Right lobe of liver (tissue), 6 donors: ENCODE measurements at places on chromosomes 2 and 18.

GRCh38 chr2:179677746-179678505 lies 183.5 kb downstream of the ZNF385B start:
- no peaks in the 10 kb centered on the region for H3K36me3 ChIP-seq
- no peak overlapping the region for H3K27ac ChIP-seq
- H3K27me3 ChIP-seq: no peaks in the 10 kb centered on the region
- no peak for DNase-seq
- H3K4me1 ChIP-seq: no peaks in the 10 kb centered on the region
- no peak overlapping the region for H3K4me3 ChIP-seq

DNA sequence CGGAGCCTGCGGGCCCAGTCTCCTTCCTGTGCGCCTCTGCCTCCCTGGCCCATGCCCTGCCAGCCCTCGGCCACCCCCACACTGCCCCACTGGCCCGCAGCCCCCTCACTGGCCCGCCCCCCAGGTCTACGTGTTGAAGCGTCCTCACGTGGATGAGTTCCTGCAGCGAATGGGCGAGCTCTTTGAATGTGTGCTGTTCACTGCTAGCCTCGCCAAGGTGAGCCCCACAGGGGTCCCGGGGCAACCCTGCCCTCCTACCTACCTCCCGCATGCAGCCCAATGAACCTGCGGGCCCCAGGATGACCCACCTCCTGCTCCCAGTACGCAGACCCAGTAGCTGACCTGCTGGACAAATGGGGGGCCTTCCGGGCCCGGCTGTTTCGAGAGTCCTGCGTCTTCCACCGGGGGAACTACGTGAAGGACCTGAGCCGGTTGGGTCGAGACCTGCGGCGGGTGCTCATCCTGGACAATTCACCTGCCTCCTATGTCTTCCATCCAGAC lies 3.3 kb downstream of the CTDSP1 start:
- no peaks in the 10 kb centered on the region for H3K4me1 ChIP-seq
- peak; percentile 52 for DNase-seq
- peaks cover 6% of the 10 kb centered on the region for H3K36me3 ChIP-seq
- H3K27ac ChIP-seq: no peak overlapping the region
- no peaks in the 10 kb centered on the region for H3K27me3 ChIP-seq

DNA sequence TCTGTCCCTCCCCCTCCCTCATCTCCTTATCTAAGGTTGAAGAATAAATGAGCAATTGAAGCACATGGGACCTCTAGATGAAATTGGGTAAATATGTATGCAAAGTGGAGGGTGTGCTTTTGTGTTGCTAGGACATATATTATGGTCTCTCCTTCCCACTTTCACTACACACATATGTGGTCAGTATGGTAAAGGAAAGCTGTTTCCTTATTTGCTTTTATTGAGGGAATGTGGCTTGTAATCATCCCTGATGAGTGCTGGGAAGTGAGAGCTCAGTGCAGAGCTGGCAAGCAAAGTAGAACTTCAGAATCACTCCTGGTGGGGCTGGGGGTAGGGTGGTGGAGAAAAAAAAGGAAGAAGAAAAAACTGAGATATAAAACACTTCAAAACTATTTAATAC lies 189.9 kb upstream of the ATP5MC3 start:
- no peaks in the 10 kb centered on the region for H3K27me3 ChIP-seq
- DNase-seq: no peak
- no peak overlapping the region for H3K4me3 ChIP-seq
- no peak overlapping the region for H3K27ac ChIP-seq
- no peaks in the 10 kb centered on the region for H3K4me1 ChIP-seq
- H3K36me3 ChIP-seq: no peaks in the 10 kb centered on the region

DNA sequence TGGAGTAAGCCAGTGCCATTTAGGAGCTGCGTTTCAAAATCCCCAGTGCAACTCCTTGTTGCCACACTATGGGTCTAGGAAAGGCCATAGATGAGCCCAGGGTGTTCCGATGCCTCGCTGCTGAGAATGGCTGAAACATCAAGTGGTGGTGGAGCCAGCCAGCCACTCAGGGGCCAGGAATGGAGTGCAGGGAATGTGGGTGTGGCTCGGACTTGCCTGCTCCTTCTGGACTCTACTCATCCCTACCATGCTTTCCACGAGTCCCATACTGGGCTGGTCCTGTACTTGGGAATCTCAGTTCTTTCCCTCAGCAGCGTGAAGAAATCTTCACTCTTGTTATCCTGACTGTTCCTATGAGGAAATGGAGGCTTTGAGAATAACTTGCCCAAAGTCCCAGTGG lies 143.5 kb downstream of the INSIG2 start:
- no peak overlapping the region for H3K27ac ChIP-seq
- no peaks in the 10 kb centered on the region for H3K36me3 ChIP-seq
- DNase-seq: no peak
- H3K4me3 ChIP-seq: no peak overlapping the region
- no peaks in the 10 kb centered on the region for H3K27me3 ChIP-seq

GRCh38 chr2:26570083-26570430 lies 71.1 kb downstream of the CIB4 start:
- no peaks in the 10 kb centered on the region for H3K36me3 ChIP-seq
- H3K4me3 ChIP-seq: no peak overlapping the region
- no peaks in the 10 kb centered on the region for H3K27me3 ChIP-seq
- DNase-seq: no peak
- no peaks in the 10 kb centered on the region for H3K4me1 ChIP-seq
- no peak overlapping the region for H3K27ac ChIP-seq

GRCh38 chr18:2871111-2871720 lies 24.4 kb downstream of the EMILIN2 start:
- no peak overlapping the region for H3K27ac ChIP-seq
- H3K4me1 ChIP-seq: no peaks in the 10 kb centered on the region
- no peaks in the 10 kb centered on the region for H3K36me3 ChIP-seq

- H3K4me3 ChIP-seq: no peak overlapping the region
- no peak overlapping the region for H3K27ac ChIP-seq
- DNase-seq: no peak
- H3K36me3 ChIP-seq: no peaks in the 10 kb centered on the region
- no peaks in the 10 kb centered on the region for H3K27me3 ChIP-seq
Measured at GRCh38 chr18:13145636-13146190, 72.8 kb upstream of the LDLRAD4 start.

DNA sequence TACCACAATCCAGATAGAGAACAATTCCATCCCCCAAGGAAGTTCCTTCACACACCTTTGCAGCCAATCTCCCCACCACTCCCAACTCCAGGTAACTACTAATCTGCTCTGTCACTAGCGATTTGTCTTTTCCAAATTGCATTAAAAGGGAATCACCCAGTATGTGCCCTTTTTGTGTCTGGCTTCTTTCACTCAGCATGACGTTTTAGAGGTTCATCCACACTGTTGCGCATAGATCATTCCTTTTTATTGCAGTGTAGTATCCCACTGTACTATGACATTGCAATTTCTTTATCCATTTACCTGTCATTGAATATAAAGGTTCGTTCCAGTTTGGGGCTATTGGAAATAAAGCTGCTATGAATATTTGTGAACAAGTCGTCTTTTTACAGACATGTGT lies 31.6 kb downstream of the TNS1 start:
- H3K4me3 ChIP-seq: no peak overlapping the region
- no peaks in the 10 kb centered on the region for H3K4me1 ChIP-seq
- H3K36me3 ChIP-seq: no peaks in the 10 kb centered on the region
- no peak for DNase-seq

- no peaks in the 10 kb centered on the region for H3K4me1 ChIP-seq
- DNase-seq: no peak
- H3K27ac ChIP-seq: no peak overlapping the region
- H3K4me3 ChIP-seq: no peak overlapping the region
Measured at GRCh38 chr2:83168377-83168776, 1290.7 kb downstream of the SUCLG1 start.

- H3K4me3 ChIP-seq: no peak overlapping the region
- H3K36me3 ChIP-seq: no peaks in the 10 kb centered on the region
- no peaks in the 10 kb centered on the region for H3K4me1 ChIP-seq
- DNase-seq: no peak
Measured at GRCh38 chr2:38948387-38948882, 58.8 kb downstream of the ARHGEF33 start.

- no peak overlapping the region for H3K27ac ChIP-seq
- H3K4me1 ChIP-seq: no peaks in the 10 kb centered on the region
- no peak for DNase-seq
- no peak overlapping the region for H3K4me3 ChIP-seq
- H3K36me3 ChIP-seq: no peaks in the 10 kb centered on the region
- no peaks in the 10 kb centered on the region for H3K27me3 ChIP-seq
Measured at GRCh38 chr2:137521653-137522619, 442.3 kb upstream of the HNMT start.

GRCh38 chr2:182784058-182784706 lies 68.1 kb downstream of the DNAJC10 start:
- no peak overlapping the region for H3K27ac ChIP-seq
- H3K4me3 ChIP-seq: no peak overlapping the region
- DNase-seq: no peak
- H3K27me3 ChIP-seq: no peaks in the 10 kb centered on the region
- no peaks in the 10 kb centered on the region for H3K4me1 ChIP-seq

- DNase-seq: peak; percentile 70
- no peaks in the 10 kb centered on the region for H3K36me3 ChIP-seq
- no peaks in the 10 kb centered on the region for H3K27me3 ChIP-seq
Measured at GRCh38 chr2:170770008-170770605, at the start of gene ERICH2. ERICH2 (plus strand) TSS chr2:170770378; CDS start chr2:170770682, 304 bp downstream.

DNA sequence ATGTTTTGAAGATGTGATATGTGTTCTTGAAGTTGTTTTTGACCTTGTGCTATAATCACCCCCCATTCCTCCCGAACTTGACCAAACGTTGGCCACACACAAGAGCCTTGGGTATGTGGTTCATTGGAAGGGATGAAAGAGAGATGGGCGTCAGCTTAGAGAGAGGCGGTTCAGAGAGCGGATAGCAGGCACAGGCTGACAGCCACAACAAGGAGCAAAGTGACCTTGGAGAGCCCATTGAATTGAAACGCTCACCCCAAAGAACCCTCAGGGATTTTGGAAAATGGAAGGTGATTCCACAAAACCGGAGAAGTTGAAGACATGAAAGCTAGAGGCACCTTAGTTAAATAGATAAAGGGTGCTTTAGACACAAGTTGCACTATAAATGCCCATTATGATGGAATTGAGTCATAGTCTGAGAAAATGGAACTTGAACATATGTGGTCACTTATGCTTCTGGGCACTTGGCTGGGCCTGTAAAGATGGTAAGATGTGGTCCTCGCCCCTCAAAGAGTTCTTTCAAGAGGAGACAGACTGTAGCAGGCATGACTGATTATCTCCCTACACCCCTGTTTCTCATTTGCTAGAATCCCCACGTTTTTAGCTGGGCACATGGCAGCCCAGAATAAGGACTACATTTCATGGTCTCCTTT lies 188.5 kb upstream of the HAAO start:
- H3K27me3 ChIP-seq: no peaks in the 10 kb centered on the region
- peak overlapping the region; percentile 43 for H3K27ac ChIP-seq
- peaks cover 6% of the 10 kb centered on the region for H3K4me1 ChIP-seq

GRCh38 chr2:42696987-42697386 lies 66.9 kb downstream of the OXER1 start:
- H3K27ac ChIP-seq: no peak overlapping the region
- H3K4me1 ChIP-seq: no peaks in the 10 kb centered on the region
- no peaks in the 10 kb centered on the region for H3K36me3 ChIP-seq
- no peaks in the 10 kb centered on the region for H3K27me3 ChIP-seq
- H3K4me3 ChIP-seq: no peak overlapping the region
